ENCODE measurements at places on chromosomes 16 and 17.

DNA sequence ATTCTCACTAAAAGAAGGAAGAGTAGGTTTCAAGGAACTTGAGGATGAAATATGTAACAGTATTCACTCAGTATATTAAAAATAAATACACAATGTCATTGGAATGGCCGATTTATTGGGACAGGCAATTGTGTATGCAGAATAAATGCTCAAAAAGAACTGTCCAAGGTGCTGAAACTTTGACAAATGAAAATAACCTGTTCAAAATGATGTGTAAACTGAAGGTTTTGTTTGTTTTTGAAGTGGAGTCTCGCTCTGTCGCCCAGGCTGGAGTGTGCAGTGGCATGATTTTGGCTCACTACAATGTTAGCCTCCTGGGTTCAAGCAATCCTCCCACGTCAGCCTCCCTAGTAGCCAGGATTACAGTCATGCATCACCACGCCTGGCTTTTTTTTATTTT is 318.7 kb upstream of the RBFOX1 start:
- DNase-seq: no peak

- no peak for DNase-seq
These were observed 23.9 kb upstream of the TOM1L1 start for GRCh38 chr17:54876656-54877195.

DNA sequence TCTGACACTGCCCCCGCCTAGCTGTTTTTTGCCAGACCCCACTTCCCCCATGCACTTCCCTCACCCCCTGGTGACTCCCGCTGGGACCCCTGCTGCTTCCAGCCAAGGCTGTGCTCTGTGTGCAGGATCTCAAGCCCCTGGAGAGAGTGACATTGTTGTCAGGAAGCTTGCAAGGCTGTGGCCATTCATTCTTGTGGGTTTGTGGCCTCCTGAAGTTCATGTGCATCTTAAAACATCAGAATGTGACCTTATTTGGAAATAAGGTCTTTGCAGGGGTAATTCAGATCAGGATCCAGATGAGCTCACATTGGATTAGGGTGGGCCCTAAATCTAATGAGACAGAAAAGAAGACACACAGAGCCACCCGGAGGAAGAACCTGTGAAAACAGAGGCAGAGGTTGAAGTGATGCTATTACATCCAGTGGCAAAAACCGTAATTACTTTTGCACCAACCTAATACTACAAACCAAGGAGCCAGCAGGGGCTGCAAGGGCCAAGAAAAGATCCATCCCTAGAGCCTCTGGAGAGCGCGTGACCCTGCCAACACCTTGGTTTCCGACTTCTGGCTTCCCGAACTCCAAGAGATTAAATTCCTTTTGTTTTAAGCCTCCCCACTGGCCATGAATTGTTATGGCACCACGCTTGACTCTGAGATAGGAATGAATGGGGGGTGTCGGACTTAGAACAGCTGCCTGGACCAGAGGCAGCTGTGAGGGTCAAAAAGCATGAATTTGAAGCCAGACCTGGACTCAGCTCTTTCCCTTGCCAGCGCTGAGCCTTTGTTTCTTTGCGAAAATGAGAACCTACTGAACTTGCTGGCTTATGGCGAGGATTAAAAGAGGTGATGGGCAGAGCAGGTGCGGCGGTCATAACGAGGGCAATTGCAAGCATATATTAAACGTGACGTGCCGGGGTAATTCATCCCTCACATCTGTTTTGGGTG is 75.5 kb downstream of the BMERB1 start:
- DNase-seq: no peak

DNA sequence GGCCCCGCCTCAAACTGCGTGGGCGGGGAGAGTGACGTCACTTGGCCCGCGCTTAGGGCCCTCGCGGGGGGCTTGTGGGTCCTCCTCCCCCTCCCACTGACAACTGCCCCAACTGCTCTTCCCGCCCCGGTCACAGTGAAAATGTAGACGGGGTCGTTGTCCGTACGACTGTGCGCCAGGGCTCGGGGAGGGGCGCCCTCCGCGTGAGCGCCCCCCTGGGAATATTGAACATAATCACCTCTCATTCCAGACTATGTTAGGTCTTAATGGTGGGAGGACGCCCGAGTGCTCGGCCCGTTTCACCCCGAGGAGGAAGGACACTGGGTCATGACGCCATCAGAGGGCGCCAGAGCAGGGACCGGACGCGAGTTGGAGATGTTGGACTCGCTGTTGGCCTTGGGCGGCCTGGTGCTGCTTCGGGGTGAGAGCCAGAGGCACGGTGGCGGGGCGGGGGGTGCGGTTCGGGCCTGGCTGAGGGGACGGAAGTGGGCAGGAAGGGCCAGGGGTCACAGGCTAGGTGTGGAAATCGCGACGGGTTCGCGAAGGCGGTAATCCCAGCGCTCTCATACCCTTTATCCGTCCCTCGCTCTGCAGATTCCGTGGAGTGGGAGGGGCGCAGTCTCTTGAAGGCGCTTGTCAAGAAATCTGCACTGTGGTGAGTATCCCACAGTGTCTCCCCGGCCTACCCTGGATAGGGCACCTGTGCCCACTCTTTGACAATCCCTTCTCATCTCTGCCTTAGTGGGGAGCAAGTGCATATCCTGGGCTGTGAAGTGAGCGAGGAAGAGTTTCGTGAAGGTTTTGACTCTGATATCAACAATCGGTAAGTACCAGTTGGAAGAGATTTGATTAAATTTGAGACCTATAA is at the start of gene ELP5:
ELP5 (plus strand) TSS at position 40 of the 868 bp plus-strand sequence; CDS start at position 376, 336 bp downstream.
- DNase-seq: peak; percentile 100

All from B cell (primary cell).